ENCODE measurements at places on chromosomes 7 and 10.

DNA sequence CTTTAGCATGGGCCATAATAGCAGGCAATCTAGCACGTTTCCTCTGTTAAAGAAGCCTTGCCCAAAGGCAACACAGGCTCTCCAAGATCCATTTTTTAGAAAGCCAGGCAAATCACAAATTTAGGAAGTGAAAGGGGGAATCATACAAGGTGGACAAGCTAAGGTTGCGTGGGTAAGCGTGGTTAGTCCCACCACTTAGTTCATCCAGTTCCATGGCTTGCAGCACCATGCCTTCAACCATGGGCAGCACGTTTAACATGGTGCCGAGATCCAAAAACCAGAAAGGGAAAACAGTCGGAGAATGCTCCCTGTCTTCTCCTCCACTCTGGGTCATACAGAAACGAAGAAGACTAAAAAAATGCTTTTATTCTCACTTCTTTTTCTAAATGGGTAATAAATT, 234.4 kb upstream of the IMMP2L start:
- peak; percentile 34 for DNase-seq

DNA sequence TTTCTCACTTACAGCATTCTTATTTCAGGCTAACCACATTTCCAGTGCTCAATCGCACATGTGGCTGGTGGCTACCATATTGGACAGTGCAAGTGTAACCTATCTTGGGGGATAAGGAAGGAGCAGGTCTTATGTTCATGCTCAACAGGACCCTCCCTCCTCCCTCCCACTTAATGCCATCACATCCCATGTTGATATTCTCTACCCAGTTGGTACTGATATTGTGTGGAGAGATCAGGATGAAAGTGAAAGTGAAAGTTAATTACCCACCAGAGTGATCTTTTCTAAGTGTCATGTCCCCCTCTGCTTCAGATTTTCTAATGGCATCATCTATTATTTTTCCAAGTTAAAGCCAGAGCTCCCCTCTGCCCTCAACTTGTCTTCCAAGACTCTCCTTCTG, 91.6 kb downstream of the BMPER start:
- DNase-seq, result no peak

DNA sequence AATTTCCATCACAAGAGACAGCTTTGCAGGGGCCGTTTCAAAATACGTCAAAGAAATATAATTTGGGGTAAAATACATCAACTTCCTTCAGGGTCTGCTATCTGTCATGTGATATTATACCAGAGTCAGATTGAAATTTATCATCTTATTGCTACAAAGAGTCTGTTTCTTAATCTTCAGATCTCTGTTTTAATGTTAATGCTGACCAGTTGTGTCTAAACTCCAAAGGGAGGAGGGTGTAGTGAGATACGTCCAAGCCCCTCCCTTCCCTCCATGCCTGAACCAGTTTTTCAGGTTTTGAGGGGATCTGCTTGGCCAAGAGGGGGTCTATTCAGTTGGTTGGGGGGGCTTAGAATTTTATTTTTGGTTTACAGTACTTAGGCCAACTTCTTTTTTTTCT, 891.6 kb downstream of the GRM8 start:
- no peak for DNase-seq

- DNase-seq, result no peak
Observed at GRCh38 chr7:30181736-30182522, 47.1 kb downstream of the MTURN start.

DNA sequence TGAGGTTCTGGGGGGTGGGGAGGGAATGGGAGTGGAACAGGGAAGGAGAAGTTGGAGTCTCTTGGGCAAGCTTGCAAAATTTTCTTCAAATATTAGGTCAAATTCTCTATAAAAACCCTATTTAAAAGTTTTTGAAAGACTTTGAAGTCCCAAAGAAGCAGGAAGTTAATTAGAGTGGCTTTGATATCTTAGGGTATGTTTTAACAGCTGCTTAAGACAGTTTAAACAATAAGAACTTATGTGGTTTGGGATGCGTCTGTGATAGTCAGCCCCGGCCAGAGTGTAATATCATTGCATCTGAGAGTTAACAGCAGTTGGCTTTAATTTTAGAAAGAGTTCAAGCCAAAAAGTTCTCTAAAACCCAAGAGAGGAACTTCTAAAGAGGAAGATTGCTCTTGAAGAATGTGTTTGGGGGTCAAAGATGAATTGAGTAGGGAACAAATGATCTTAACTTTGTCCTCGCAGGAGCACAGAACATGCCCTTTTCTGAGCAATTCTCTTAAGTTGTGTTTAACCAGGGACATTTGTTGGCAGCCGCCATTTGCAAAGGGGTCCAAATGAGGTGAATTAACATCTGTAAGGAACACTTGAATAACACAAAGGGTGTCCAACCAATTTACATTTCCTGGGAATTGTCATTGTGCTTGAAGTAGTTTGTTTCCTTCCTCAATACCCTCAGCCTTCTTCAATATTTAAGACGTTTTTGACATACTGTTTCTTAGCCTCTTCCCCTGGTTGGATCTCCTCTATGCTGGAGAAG, 182.4 kb downstream of the PTEN start:
- no peak for DNase-seq

GRCh38 chr10:78170026-78170475, 136.4 kb downstream of the RPS24 start:
- DNase-seq, result no peak

GRCh38 chr10:1465418-1465911, 271.9 kb downstream of the ADARB2 start:
- no peak for DNase-seq

GRCh38 chr10:100122780-100123179, 41.1 kb upstream of the CPN1 start:
- no peak for DNase-seq

DNA sequence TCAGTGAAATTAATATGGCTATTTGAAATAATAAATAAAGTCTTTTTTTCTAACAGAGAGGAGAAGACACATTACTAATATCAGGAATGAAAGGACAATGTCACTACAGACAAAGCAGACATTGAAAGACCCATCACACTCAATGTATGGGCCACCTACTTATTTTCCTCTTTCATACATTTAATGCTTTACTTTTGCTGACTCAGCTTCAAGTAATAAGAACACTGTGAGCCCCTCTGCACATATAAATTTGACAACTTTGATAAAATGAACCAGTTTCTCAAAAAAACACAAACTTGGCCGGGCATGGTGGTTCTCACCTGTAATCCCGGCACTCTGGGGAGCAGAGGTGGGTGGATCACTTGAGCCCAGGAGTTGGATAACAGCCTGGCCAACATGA, 664.2 kb upstream of the COBL start:
- no peak for DNase-seq

DNA sequence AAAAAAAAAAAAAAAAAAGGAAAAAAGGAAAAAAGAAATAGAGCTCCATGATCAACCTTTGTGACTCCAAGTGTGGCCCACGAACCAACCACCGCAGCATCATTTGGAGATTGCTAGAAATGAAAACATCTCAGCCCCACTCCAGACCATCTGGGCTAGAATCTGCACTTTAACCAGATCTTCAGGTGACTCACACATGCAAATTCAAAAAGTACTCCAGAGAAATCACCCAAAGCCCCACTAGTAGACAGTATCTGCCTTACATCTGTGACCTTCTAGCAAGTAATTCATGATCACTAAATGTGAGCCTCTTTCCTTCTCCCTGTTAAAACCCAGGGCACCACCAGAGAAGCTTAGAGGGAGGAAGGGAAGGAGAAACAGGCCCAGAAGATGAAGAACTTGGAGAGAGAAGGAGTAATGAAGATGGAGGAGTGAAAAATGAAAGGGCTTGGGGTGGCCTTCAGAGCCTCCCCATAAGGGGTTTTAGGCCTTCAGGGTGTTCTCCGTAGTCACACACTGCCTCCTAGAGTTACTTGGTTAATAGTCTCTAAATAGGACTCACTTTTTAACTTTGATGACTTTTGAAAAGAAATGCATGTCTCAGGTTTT, 94.0 kb downstream of the SLC37A3 start:
- peak; percentile 60 for DNase-seq

GRCh38 chr7:55534262-55534915, 37.9 kb downstream of the VOPP1 start:
- no peak for DNase-seq

DNA sequence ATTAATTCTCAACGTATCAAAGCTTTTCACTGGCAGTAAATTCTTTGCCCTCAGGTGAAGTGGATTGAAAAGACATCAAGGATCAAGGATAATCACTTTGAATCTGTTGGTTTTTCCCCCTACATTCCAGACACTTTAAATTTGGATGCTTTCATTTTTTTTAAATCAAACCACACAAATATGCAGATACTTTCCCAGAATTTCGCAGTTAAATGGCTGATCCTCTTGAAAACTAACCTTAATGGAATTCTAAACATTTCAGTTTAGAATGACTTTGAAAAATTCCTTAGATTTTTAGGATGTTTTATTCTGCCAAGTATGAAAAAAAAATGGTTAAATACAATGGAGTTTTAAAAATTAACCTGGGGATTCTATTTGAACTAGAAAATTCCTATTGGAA, 325.9 kb downstream of the GFRA1 start:
- DNase-seq, result no peak

- DNase-seq, result no peak
Observed at GRCh38 chr10:124575107-124576035, 113.7 kb downstream of the LHPP start.

- DNase-seq, result no peak
Observed at GRCh38 chr7:131649003-131649541, 92.6 kb upstream of the PODXL start.

- peak; percentile 54 for DNase-seq
Observed at GRCh38 chr7:149196151-149196704, 882 bp downstream of the ZNF282 start.

DNA sequence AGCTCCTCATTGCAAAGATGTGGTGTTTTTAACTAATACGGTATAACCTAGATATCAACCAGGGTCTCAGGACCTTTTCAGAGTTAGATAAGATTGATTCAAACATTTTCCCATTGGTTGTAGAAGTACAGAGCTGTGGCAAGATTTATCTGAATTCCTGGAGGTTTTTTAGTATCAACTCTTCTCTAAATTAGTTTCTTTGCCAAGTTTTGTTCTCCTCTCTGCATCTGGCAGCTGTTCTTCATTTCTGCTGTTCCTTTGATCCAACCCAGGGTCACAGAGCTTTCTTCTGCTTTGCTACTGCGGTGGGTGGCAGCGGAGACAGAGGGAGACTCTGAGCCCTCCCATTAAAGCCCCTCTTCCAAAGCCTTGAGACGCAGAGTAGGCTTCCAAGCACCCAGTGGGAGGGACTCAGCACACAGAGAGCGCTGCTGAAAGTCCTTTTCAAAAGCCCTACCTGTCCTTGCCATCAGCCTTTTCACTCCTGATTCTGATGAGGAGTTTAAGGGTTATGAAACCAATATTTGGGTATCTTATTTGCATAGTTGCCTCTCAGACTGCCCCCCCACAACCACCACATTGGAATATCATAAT, 146.3 kb upstream of the EEPD1 start:
- DNase-seq, result no peak

- peak; percentile 84 for DNase-seq
Observed at GRCh38 chr10:43461950-43462349, 25.0 kb downstream of the ZNF487 start.

DNA sequence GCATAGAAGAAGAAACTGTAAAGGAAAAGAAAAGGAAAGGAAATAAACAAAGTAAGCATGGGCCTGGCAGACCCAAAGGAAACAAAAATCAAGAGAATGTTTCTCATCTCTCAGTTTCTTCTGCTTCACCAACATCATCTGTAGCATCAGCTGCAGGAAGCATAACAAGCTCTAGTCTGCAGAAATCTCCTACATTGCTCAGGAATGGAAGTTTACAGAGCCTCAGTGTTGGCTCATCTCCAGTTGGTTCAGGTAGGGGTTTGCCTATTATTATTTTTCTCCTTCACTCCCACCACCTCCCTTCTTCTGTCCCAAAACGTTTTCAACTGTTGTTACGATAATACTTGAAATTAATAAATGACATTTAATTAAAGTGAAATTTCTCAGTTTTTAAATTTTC, 139.6 kb downstream of the MLLT10 start:
- DNase-seq, result no peak

DNA sequence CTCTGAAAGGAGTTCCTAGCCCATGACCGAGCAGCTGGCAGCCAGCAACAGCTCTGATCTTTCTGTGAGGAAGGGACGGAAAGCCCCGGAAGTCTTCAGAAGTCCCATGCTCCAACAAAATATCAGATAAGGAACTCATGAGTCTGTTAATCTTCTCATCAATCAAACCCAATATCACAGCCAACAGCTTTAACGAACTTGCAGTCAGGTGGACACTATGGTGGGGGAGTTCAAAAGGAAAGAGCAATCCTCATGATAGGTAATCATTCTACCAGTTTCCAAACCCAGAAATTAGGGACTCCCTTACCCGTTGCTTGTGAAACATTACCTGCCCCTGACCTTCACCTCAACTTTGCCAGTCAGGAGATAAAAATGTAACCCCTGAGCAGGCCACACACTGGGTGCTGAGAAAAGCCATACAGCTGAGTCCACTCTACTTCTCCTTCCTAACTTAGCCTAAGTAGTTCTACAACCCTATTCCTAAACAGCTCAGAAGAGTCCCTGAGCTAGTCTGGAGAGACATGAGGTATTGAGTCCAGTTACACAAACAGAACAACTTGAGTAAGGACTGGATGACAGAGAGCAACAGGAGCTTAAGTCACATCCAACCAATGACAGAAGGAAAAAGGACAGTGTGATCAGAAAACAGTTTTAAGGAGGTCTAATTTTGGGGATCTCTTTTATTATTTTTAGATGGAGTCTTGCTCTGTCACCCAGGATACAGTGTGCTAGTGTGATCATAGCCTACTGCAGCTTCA, 2.2 kb downstream of the NDST2 start:
- DNase-seq, result peak; percentile 29
